ENCODE measurements at places on chromosomes 2 and 18. TPM values are rescaled to one million over a fixed set of nuclear protein-coding genes. Genes with fewer than 3 reads are reported as not detected.

DNA sequence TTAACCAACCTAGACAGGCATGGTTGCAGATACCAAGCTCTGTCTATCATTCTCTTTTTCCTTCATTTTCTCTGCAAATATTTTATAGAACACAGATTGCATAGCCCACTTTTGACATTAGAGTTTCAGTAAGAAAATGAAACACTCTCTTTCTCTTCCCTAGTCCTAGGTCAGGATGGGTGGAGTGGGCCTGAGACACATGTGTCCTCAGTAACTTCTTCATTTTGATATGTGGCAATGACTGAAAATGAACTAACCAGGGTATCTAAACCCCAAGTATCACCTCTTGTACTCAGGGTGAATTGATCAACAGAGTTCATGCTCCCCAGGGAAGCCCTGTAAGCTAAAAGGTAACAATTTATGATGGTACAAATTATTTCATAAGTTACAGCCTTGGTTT lies 37.0 kb upstream of the KYNU start:
- H3K36me3 ChIP-seq: no peaks in the 10 kb centered on the region
- H3K4me1 ChIP-seq: peaks cover 44% of the 10 kb centered on the region
- H3K27ac ChIP-seq: no peak overlapping the region
- no peaks in the 10 kb centered on the region for H3K27me3 ChIP-seq

DNA sequence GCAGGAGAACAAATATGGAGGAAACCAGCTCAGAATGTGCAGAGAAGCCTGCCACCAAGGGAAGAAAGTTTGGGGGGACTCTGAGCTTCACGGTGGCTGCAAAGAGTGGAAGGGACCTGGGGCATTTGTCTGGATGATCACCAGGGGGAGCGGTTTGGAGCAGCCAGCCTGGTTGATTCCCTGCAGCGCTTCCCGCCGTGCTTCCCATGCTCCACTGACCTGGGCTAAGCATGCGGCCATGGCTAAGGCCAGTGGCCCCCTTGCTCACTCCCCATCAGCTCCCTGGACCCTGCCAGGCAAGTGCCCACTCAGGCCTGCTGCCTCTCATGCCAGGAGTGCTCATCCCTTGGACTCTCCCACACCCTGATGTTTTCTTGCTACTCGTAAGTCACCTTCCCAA lies 27.0 kb downstream of the NTSR2 start:
- H3K27ac ChIP-seq: no peak overlapping the region
- no peak overlapping the region for H3K4me3 ChIP-seq
- H3K36me3 ChIP-seq: no peaks in the 10 kb centered on the region
- DNase-seq: no peak

UNC80 gene
- polyA plus RNA-seq: not detected

CYRIA gene
- polyA plus RNA-seq: 9.3 TPM

CHRND gene
- not detected for polyA plus RNA-seq

GRCh38 chr18:52826994-52827393 lies 487.0 kb downstream of the DCC start:
- H3K4me1 ChIP-seq: no peaks in the 10 kb centered on the region
- no peak for DNase-seq
- no peaks in the 10 kb centered on the region for H3K27me3 ChIP-seq
- no peaks in the 10 kb centered on the region for H3K36me3 ChIP-seq
- H3K4me3 ChIP-seq: no peak overlapping the region
- H3K27ac ChIP-seq: no peak overlapping the region

- no peak overlapping the region for H3K4me3 ChIP-seq
- H3K27me3 ChIP-seq: peaks cover 6% of the 10 kb centered on the region
- DNase-seq: no peak
Measured at GRCh38 chr2:120316528-120317179, 29.3 kb upstream of the INHBB start.

DNA sequence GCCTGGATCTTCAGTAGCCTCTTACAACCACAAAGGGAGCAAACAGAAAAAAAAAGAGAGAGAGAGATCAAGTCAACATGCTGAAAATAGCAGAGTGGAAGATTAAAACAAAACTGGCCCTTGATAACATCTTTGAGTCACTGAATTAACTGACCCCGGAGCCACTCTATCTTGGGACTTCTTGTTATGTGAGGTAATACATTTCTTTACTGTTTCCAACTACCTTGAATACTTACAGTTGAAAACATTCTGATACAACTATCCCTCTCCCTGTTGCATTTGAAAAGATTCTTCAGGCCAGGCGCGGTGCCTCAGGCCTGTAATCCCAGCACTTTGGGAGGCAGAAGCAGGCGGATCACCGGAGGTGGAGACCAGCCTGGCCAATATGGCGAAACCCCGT lies 208.1 kb downstream of the MEMO1 start:
- H3K27me3 ChIP-seq: no peaks in the 10 kb centered on the region
- no peak for DNase-seq
- no peak overlapping the region for H3K27ac ChIP-seq
- H3K36me3 ChIP-seq: no peaks in the 10 kb centered on the region

DNA sequence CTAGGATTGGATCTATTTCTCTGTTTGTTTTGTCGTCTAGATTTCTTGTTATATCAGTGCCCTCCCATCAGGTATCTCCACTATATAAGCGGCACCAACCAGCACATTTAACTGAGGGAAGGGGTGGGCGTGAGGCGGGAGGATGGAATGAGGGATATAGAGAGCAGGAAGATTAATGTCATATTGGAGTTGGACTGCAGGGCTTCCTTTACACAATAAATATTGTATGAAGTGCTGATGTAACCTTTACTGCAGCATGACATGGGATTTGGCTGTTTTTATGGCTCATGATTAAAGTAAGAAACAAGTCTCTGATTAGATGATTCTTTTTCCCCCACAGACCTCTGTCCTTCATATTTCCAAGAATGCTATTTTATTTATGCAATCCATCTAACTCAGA lies 54.8 kb downstream of the TMEM200C start:
- H3K27ac ChIP-seq: no peak overlapping the region
- no peaks in the 10 kb centered on the region for H3K4me1 ChIP-seq
- H3K27me3 ChIP-seq: no peaks in the 10 kb centered on the region
- no peak for DNase-seq

- no peaks in the 10 kb centered on the region for H3K36me3 ChIP-seq
- H3K4me3 ChIP-seq: no peak overlapping the region
- DNase-seq: no peak
- H3K27ac ChIP-seq: no peak overlapping the region
Measured at GRCh38 chr2:28348149-28348567, 44.5 kb upstream of the FOSL2 start.

- H3K4me3 ChIP-seq: no peak overlapping the region
- no peak for DNase-seq
- H3K27ac ChIP-seq: no peak overlapping the region
Measured at GRCh38 chr2:77579076-77579769, 57.0 kb upstream of the LRRTM4 start.

DNA sequence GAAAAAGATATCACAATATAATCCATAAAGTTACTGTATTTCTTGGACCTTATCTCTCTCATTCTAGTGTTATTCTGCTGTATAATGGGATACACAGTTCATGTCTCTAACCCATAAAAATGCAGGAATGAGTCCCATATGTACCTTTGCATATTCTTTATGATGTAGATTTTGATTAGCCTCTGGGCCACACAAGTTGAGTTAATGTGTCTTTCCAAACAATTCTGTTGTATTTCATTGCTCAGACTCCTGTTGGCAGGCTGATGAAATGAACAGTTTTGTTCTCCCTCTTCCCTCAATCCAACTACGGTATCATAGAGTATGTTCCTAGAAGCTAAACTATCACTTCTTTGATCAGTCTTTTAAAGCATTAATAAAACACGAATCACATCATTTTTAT lies 113.2 kb upstream of the SATB2 start:
- no peak for DNase-seq
- no peak overlapping the region for H3K4me3 ChIP-seq
- H3K27ac ChIP-seq: no peak overlapping the region
- H3K27me3 ChIP-seq: no peaks in the 10 kb centered on the region
- H3K36me3 ChIP-seq: no peaks in the 10 kb centered on the region

GRCh38 chr18:77339623-77340022 lies 90.0 kb downstream of the GALR1 start:
- H3K4me3 ChIP-seq: no peak overlapping the region
- H3K27me3 ChIP-seq: no peaks in the 10 kb centered on the region
- H3K36me3 ChIP-seq: no peaks in the 10 kb centered on the region
- H3K27ac ChIP-seq: no peak overlapping the region

NTSR2 gene
- not detected for polyA plus RNA-seq

RAD51AP2 gene
- not detected for polyA plus RNA-seq

- H3K27me3 ChIP-seq: no peaks in the 10 kb centered on the region
- H3K36me3 ChIP-seq: no peaks in the 10 kb centered on the region
- H3K4me3 ChIP-seq: no peak overlapping the region
- no peaks in the 10 kb centered on the region for H3K4me1 ChIP-seq
- no peak for DNase-seq
- no peak overlapping the region for H3K27ac ChIP-seq
Measured at GRCh38 chr2:67096886-67097285, 300.2 kb upstream of the ETAA1 start.

LRATD1 gene
- polyA plus RNA-seq: not detected

DNA sequence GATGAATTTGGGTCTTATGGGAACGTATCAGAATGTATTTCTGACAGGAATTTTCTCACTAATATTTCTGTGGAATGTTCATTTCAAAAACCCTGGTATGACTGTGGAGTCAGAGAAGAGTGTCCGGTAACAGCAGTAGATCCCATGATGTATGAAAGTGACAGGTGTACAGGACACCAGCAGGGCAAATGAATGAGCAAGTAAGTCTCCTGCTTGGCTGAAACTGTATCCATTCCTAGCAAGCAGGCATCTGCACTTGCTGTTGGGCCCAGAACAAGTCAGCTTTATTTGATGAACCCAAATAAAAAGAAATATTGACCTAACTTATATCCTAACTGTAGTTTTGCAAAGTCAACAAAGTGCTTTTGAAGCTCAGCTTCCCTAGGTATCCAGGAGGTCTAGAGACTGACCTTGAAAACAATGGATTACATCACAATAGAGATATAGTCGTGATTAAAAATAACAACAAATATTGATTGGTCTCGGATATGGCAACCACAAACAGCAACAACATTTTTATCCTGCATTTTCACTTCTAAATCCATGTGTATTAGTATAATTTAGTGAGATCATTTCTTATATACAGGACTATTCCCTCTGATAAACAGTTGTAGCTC lies 37.6 kb downstream of the NXPH2 start:
- DNase-seq: no peak
- no peaks in the 10 kb centered on the region for H3K27me3 ChIP-seq
- no peaks in the 10 kb centered on the region for H3K36me3 ChIP-seq
- H3K4me3 ChIP-seq: no peak overlapping the region
- no peaks in the 10 kb centered on the region for H3K4me1 ChIP-seq

UGT1A1 gene
- not detected for polyA plus RNA-seq

FKBP1B gene
- 40.2 TPM for polyA plus RNA-seq

FAM161A gene
- polyA plus RNA-seq: 0.81 TPM

DNA sequence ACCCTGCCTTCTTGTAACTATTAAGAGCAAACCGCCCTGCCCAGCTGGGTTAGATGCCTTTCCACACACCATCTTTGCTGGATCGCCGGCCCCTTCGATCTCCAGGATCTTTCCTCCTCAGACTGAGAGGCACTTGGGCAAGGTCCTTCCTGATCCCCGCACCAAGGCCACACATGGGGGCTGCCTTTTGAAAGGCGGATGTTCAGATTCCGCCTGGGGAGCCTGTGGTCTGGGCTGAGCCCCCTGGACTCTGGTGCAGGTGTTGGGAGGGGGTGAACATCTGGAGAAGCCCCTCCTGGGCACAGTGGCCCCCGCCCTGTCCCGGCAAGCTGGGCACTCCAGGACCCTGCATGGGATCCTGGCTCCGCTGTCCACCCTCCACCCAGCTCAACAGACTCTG lies 135.4 kb upstream of the HDAC4 start:
- no peak overlapping the region for H3K4me3 ChIP-seq
- H3K27me3 ChIP-seq: no peaks in the 10 kb centered on the region
- no peaks in the 10 kb centered on the region for H3K4me1 ChIP-seq
- H3K27ac ChIP-seq: no peak overlapping the region
- no peaks in the 10 kb centered on the region for H3K36me3 ChIP-seq

- H3K27me3 ChIP-seq: no peaks in the 10 kb centered on the region
- H3K36me3 ChIP-seq: peaks cover 4% of the 10 kb centered on the region
- no peak for DNase-seq
- H3K4me1 ChIP-seq: peaks cover 32% of the 10 kb centered on the region
- no peak overlapping the region for H3K4me3 ChIP-seq
- H3K27ac ChIP-seq: no peak overlapping the region
Measured at GRCh38 chr2:201730651-201731285, 32.3 kb upstream of the MPP4 start.

PIEZO2 gene
- polyA plus RNA-seq: 1.7 TPM

- no peak overlapping the region for H3K4me3 ChIP-seq
- peaks cover 4% of the 10 kb centered on the region for H3K27me3 ChIP-seq
- H3K36me3 ChIP-seq: no peaks in the 10 kb centered on the region
- no peaks in the 10 kb centered on the region for H3K4me1 ChIP-seq
- H3K27ac ChIP-seq: no peak overlapping the region
- DNase-seq: no peak
Measured at GRCh38 chr2:113176696-113177355, 3.1 kb downstream of the PSD4 start.
